SJCRH30 (cell line): ENCODE measurements at places on chromosomes 11 and 22. TPM values are rescaled to one million over a fixed set of nuclear protein-coding genes. Genes with fewer than 3 reads are reported as not detected.
A peak's percentile ranks its signal among the peaks of the same experiment; 100 is the strongest.

NLRP6 gene
- total RNA-seq: not detected in 2 replicates

- H3K27me3 ChIP-seq: no peaks in the 10 kb centered on the region
- H3K36me3 ChIP-seq: no peaks in the 10 kb centered on the region
- H3K4me3 ChIP-seq: no peak overlapping the region
- no peak overlapping the region for H3K27ac ChIP-seq
- no peak for DNase-seq
These were observed 1.7 kb downstream of the APOL5 start for GRCh38 chr22:35719212-35719875.

DNA sequence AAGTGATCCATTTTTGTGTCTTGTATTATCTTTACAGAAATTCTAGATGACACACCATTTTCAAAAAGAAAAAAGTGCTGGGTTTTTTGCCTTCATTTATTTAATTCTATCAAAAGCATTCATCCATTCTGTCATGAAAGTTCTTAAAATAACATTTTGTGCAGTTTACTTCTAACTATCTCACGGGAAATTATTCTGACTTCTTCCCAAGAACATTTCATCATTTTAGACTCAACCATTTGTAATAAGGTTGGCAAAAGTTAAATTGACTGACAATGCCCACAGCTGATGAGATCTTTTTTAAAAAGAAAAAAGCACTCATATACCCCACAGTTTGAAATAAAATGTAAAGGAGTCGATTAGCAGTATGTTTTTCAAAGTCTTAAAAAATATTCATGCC, 68.5 kb downstream of the SBF2 start:
- H3K36me3 ChIP-seq: no peaks in the 10 kb centered on the region
- no peak overlapping the region for H3K4me3 ChIP-seq
- no peaks in the 10 kb centered on the region for H3K4me1 ChIP-seq
- H3K27ac ChIP-seq: no peak overlapping the region
- DNase-seq: no peak
- H3K27me3 ChIP-seq: no peaks in the 10 kb centered on the region

GAL gene
- total RNA-seq: not detected in 2 replicates

CCDC188 gene
- not detected in 2 replicates for total RNA-seq

- peaks cover 5% of the 10 kb centered on the region; the same call in 1 of the 2 replicates for H3K27me3 ChIP-seq
- H3K27ac ChIP-seq: no peak overlapping the region
- H3K4me1 ChIP-seq: no peaks in the 10 kb centered on the region
- no peaks in the 10 kb centered on the region for H3K36me3 ChIP-seq
- H3K4me3 ChIP-seq: no peak overlapping the region
These were observed 2.6 kb upstream of the NUDT8 start for GRCh38 chr11:67632175-67632981.

- no peak overlapping the region for H3K27ac ChIP-seq
- H3K4me3 ChIP-seq: no peak overlapping the region
- H3K36me3 ChIP-seq: peaks cover 26% of the 10 kb centered on the region
- no peak for DNase-seq
- H3K4me1 ChIP-seq: peaks cover 5% of the 10 kb centered on the region; the same call in 1 of the 2 replicates
- no peaks in the 10 kb centered on the region for H3K27me3 ChIP-seq
These were observed 10.0 kb downstream of the VSIG10L2 start for GRCh38 chr11:125955856-125956255.

DNA sequence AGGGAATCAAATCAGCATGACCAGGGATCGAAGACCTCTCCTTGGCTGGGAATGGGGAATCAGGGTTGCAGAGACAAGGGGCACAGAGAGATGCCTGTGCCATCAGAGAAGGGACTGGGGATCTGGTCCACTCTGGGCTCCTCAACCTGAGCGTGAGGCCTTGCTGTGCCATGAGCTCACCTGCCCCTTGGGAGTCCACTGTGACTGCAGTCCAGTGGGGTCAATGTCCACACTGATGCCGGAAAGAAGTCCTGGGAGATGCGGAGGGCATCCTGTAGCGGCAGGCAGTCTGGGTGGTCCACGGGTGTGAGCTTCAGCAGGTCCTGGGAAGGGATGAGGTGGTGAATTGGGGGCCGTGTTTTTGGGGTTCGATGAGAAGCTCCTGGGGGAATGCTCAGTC, 7.3 kb upstream of the RGL4 start:
- peaks cover 4% of the 10 kb centered on the region; the same call in 1 of the 2 replicates for H3K4me1 ChIP-seq
- no peak overlapping the region for H3K27ac ChIP-seq
- H3K27me3 ChIP-seq: no peaks in the 10 kb centered on the region
- no peak overlapping the region for H3K4me3 ChIP-seq
- DNase-seq: no peak

RBMXL2 gene
- not detected in 2 replicates for total RNA-seq

C11orf87 gene
- not detected in 2 replicates for total RNA-seq

- DNase-seq: no peak
- H3K4me3 ChIP-seq: no peak overlapping the region
- no peak overlapping the region for H3K27ac ChIP-seq
- no peaks in the 10 kb centered on the region for H3K36me3 ChIP-seq
- peaks cover 38% of the 10 kb centered on the region for H3K27me3 ChIP-seq
These were observed 22.6 kb downstream of the MOV10L1 start for GRCh38 chr22:50112151-50113118.

DNA sequence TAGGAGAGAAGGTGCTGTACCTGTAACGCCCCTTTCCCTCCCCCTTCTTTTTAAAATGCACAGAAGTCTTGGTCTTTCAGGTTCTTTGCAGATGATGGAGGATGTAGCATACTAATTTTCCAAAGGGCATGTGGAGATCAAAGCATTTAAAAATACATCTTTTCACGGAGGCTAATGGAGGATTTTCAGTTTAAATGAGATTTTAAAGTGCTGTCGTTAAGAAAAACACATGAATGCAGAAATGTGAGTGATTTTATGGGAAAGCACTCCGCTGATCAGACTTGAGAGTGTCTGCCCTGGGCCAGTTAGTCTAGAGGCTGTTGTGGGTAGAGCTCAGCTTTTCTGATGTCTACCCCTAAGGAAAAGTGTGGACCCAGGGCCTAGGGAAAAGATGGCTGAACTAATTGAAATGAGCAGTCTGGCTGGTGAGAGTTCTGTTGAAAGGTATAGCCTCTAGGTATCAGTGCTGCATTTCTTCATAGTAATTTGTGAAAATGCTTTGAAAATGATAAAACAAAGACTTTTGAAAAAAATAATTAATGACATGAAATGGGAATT, 2.5 kb downstream of the AMOTL1 start:
- 0 out of 2 replicates have a peak, but pooled peaks cover 3% of the 10 kb centered on the region for H3K36me3 ChIP-seq
- no peak overlapping the region; the same call in 1 of the 2 replicates for H3K27ac ChIP-seq
- H3K27me3 ChIP-seq: no peaks in the 10 kb centered on the region
- H3K4me3 ChIP-seq: peak overlapping the region; percentile 94

DNA sequence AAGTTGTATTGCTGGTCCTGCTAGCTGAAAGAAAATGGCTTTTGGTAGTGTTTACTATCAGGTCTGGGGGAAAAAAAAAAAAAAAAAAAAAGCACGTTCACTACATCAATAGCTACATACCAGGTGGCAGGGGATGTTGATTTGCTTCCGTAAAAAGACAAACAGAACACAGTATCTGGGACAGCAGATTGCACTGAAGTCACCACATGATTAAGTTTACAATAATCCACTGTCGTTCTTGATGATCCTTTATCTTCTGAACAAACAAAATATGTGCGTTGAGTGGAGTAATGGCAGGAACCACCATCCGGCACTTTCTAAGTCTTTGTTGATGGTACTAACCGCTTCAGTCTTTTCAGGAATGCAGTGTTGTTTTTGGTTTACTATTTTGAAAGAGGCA, 48.7 kb downstream of the DDX6 start:
- no peak overlapping the region for H3K4me3 ChIP-seq
- no peaks in the 10 kb centered on the region for H3K27me3 ChIP-seq
- H3K27ac ChIP-seq: no peak overlapping the region
- no peaks in the 10 kb centered on the region for H3K4me1 ChIP-seq
- no peak for DNase-seq

PICK1 gene
- total RNA-seq: 0.45 and 1.2 TPM in 2 replicates

OR10A5 gene
- not detected in 2 replicates for total RNA-seq

HEPHL1 gene
- not detected in 2 replicates for total RNA-seq

DNA sequence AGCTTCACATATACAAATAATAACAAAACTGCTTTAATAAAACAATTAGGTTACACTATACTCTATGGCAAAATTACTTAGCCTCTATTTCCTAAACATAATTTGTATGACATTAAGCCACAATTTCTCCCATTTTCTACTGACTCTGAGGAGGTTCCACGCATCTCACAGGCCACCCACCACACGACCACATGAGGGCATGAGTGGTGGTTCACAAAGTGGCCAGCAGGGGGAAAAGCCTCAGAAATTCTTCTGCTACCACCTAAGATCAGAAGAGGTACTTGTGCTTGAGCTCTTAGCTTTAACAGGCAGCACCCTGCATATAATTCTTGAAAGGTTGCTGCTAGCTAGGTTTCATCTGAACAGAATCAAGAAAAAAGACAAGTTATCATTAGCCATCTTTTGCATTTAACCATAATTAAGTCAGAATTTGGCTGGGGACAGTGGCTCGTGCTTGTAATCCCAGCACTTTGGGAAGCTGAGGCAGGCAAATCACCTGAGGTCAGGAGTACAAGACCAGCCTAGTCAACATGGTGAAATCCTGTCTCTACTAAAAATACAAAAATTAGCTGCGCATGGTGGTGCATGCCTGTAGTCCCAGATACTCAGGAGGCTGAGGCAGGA, 7.7 kb downstream of the LPXN start:
- no peak overlapping the region for H3K4me3 ChIP-seq
- H3K4me1 ChIP-seq: no peaks in the 10 kb centered on the region
- H3K36me3 ChIP-seq: no peaks in the 10 kb centered on the region
- DNase-seq: peak; percentile 35

GRCh38 chr22:42462016-42462415, 29.8 kb upstream of the NFAM1 start:
- peaks cover 12% of the 10 kb centered on the region for H3K27me3 ChIP-seq
- no peaks in the 10 kb centered on the region for H3K36me3 ChIP-seq
- no peaks in the 10 kb centered on the region for H3K4me1 ChIP-seq

GRCh38 chr11:62554387-62555167, 8.0 kb upstream of the AHNAK start:
- no peak overlapping the region for H3K4me3 ChIP-seq
- H3K27ac ChIP-seq: peak overlapping the region; percentile 85
- no peaks in the 10 kb centered on the region for H3K27me3 ChIP-seq
- peak; percentile 95 for DNase-seq
- H3K4me1 ChIP-seq: peaks cover 59% of the 10 kb centered on the region
- H3K36me3 ChIP-seq: peaks cover 17% of the 10 kb centered on the region

HYOU1 gene
- total RNA-seq: 68.1 and 79.3 TPM in 2 replicates

DNA sequence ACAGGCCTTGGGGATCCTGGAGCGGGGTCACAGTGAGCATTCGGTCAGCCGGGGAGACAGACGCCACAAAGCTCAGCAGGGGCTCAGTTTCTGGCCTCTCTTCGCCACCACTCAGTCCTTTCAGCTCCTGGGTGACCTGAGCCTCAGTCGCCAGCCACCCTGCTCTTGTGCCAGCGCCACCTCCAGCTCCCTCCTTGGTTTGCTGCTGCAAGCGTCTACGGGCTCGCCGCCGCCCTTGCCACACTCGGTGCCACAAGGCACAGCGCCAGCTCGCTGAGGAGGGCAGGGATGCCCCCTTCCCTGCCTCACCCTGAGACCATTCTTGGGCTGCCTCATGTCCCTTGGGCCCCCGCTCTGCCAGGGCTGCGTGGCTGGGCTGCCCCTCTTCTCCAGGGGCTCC, 1.5 kb upstream of the EEF1G start:
- no peak for DNase-seq
- H3K27me3 ChIP-seq: no peaks in the 10 kb centered on the region
- peaks cover 35% of the 10 kb centered on the region for H3K36me3 ChIP-seq
- peaks cover 3% of the 10 kb centered on the region; the same call in 1 of the 2 replicates for H3K4me1 ChIP-seq
- peak overlapping the region; percentile 72 for H3K27ac ChIP-seq
- peak overlapping the region; percentile 71 for H3K4me3 ChIP-seq

ARHGAP20 gene
- not detected in 2 replicates for total RNA-seq

DNA sequence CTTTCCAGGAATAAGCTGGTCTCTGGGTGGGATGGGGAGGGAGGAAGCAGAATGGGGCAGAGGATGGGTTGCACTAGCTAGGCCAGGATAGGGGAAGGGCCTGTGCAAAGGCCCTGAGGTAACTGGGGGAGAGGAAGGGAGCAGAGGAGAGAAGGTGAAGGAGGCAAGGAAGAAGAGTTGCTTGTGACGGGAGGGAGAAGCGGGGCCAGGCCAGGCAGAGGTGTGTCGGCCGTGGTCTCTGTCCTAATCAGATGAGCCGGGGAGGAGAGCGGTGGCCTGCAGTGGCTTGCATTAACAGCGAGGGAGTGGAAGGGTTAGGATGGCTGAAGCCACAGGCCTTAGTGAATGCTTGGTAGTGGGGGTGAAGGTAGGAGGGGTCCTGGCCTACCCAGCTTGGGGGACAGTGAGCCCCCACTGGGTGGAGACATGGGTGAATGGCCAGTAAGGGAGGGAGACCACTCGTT, 6.0 kb upstream of the DERL3 start:
- no peaks in the 10 kb centered on the region for H3K36me3 ChIP-seq
- H3K27me3 ChIP-seq: no peaks in the 10 kb centered on the region
- no peak overlapping the region for H3K4me3 ChIP-seq
- no peak for DNase-seq

DNA sequence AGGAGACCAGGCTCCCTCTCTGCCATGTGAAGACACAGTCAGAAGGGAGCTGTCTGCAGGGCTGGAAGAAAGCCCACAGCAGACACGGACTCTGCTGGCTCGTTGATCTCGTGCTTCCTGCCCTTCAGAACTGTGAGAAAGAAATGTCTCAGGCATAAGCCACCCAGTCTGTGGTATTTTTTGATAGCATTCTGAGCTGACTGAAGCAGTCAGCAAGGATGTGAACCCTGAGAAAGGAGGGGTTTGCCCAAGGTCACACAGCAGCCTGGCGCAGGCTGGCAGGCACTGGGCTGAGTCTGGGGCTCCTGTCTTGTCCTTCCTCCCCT, 255.1 kb upstream of the B3GAT1 start:
- H3K27ac ChIP-seq: no peak overlapping the region
- H3K36me3 ChIP-seq: no peaks in the 10 kb centered on the region
- no peaks in the 10 kb centered on the region; the same call in none of the 2 replicates for H3K27me3 ChIP-seq
- no peak overlapping the region for H3K4me3 ChIP-seq
